Right kidney (tissue), 9 donors: ENCODE measurements at places on chromosomes 16 and 17.
A peak's percentile ranks its signal among the peaks of the same experiment; 100 is the strongest.

- DNase-seq = no peak
These were observed 51.8 kb downstream of the SKAP1 start for GRCh38 chr17:48378238-48378637.

GRCh38 chr17:44693609-44694008 is 4.0 kb upstream of the CCDC43 start:
- DNase-seq = no peak

DNA sequence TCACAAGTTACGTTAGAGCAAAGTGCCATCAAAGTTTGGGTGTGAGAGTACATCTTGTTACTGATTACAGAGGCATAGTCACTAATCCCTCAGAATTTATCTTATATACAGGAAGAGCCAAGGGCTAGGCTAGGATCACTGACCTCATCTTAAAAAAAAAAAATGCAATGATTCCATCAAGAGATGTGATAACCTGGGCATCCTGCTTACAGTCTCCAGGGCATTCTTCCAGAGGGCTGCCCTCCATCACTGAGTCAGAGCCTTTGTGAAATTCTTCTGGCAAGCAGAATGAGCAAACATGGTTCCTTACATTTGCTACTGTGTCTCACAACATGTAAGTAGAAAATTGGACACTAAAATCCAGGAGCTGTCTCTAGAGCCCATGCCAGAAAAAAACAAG is 410.6 kb downstream of the ZFHX3 start:
- no peak for DNase-seq

GRCh38 chr17:1351971-1352370 is 48.1 kb downstream of the YWHAE start:
- no peak for DNase-seq

GRCh38 chr16:58125781-58126335 is 3.3 kb downstream of the CFAP20 start:
- DNase-seq = no peak

- no peak for DNase-seq
These were observed 41.1 kb downstream of the BAHCC1 start for GRCh38 chr17:81436294-81436849.

GRCh38 chr16:8583199-8583598 is 7.1 kb downstream of the TMEM114 start:
- DNase-seq = no peak

GRCh38 chr16:8861563-8862308 is 7.1 kb downstream of the CARHSP1 start:
- no peak for DNase-seq

DNA sequence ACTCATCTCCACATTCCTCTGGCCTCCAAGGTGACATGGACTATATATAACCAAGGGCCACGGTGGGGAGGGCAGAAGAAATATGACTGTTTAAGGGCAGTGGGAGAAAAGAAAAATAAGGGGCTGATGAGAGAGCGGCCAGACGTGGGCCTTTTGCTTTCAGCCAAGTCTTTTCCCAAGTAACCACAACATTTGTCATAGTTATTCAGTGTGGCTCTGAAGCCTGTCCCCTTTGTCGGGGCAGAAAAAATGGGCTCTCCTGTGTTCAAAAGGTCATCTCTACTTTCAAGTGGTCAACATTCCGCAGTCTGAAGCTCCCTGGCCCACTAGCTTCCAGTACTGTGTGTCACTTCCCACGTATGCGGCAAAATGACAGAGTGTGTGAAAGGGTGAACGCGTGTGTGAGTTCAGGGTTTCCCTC is 245.4 kb downstream of the NTN1 start:
- no peak for DNase-seq

- DNase-seq = no peak
These were observed 94.8 kb downstream of the TNFRSF13B start for GRCh38 chr17:16877099-16877498.

GRCh38 chr16:84272740-84273320 is 21.8 kb upstream of the WFDC1 start:
- no peak for DNase-seq

DNA sequence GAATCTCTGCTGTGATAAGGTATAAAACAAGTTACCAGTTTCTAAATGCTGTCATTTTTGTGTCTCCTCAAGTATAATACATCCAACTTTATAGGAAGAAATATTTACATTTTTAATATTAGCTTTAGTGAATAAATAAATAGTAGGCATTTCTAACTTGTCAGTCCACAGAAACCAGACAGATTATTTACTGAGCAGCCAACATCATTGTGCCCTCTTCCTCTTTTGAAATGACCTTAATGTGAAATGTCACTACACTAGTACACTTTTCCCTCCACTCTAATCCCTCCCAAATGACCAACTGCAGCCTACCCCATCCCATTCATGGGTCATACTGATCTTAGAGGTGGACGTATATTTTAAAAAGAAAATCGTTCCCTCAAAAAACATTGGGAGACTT is 9.2 kb downstream of the STXBP4 start:
- no peak for DNase-seq

- DNase-seq = peak; percentile 57
These were observed 14.4 kb upstream of the ALDH3A1 start for GRCh38 chr17:19762515-19762961.

DNA sequence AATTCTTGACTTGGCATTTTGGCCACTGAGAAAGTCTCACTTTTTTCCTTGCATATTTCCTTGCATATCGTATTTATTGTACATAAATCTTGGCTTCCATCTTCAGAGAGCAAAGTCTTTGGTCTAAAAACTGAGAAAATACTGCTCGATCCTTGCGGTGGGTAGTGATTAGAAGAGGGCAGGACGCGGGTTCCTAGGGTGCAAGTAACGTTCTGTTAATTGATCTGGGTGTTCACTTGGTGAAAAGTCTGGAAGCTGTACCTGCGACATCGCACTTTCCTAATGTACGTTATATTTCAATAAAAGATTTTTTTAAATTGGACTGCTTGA is 758 bp upstream of the UBALD2 start:
- DNase-seq = no peak

GRCh38 chr17:60036796-60037677 is 41.7 kb downstream of the HEATR6 start:
- DNase-seq = peak; percentile 48

DNA sequence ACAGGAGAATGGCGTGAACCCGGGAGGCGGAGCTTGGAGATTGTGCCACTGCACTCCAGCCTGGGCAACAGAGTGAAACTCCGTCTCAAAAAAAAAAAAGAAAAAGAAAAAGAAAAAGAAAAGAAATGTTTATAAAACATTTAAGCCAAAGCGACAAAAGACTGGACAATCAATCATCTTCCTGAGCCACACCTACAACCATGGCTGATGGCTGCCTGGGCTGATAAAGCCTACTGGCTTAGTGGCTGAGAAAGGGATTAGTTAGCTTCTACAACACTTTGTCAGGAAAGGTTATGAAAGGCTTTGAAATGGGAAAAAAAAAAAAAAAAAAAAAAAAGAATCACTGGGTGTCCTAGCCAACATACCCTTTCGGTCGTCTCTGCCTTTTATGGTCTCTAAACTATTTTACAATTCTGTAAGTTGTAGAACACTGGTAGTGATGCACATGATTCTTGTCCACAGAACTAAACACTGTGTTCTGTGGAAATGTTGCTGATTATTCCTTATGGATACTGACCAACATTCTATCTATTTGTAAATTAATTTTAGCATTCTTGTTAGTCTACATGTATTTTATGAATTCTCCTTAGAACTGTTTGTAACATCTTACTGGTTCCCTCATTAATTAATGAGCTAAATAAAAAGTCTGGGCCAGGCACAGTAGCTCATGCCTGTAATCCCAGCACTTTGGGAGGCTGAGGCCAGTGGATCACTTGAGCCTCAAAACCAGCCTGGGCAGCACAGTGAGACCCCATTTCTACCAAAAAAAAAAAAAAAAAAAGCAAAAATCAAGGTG is 45.5 kb downstream of the ZZEF1 start:
- no peak for DNase-seq

- no peak for DNase-seq
These were observed 23.0 kb downstream of the TMC6 start for GRCh38 chr17:78105551-78105950.

DNA sequence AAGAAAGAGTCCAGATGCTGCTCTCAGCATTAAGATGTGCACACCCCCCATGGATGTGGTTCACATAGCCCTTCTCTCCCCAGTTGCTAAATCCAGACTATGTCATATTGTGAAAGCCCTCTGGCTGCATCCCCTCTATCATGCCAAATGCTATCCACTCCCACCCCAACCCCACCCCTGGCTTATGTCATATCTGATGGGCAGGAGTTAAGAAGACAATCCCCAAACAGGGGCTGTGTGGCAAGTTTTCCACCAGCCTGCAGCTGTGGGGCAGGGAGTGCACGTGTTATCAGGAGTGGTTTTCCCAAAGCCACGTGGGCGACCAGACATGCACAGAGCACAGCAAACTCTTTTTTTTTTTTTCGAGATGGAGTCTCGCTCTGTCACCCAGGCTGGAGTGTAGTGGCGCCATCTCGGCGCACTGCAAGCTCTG is 10.0 kb downstream of the FAM117A start:
- DNase-seq = no peak
